ENCODE measurements at places on chromosomes 4 and X.

- no peak for DNase-seq
Observed at GRCh38 chr4:152106781-152107321, 346.0 kb upstream of the GATB start.

DNA sequence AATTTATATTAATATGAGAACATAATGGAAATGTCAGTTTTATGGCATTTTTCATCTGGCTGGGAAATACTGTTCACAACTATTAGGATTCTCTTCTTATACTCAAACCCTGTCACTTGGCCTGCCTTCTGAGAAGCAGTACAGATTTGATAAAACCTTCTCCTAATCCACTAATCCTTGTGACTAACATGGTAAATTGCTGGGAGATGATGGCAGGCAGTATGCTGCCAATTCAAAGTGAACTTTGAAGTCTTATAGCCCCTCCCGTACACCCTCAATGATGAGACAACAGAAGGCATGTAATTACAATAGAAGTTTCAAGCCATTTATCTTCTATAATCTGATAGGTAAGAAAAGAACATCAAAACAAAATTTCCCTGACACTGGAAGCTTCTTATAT, 36.9 kb downstream of the PAQR3 start:
- DNase-seq: no peak

DNA sequence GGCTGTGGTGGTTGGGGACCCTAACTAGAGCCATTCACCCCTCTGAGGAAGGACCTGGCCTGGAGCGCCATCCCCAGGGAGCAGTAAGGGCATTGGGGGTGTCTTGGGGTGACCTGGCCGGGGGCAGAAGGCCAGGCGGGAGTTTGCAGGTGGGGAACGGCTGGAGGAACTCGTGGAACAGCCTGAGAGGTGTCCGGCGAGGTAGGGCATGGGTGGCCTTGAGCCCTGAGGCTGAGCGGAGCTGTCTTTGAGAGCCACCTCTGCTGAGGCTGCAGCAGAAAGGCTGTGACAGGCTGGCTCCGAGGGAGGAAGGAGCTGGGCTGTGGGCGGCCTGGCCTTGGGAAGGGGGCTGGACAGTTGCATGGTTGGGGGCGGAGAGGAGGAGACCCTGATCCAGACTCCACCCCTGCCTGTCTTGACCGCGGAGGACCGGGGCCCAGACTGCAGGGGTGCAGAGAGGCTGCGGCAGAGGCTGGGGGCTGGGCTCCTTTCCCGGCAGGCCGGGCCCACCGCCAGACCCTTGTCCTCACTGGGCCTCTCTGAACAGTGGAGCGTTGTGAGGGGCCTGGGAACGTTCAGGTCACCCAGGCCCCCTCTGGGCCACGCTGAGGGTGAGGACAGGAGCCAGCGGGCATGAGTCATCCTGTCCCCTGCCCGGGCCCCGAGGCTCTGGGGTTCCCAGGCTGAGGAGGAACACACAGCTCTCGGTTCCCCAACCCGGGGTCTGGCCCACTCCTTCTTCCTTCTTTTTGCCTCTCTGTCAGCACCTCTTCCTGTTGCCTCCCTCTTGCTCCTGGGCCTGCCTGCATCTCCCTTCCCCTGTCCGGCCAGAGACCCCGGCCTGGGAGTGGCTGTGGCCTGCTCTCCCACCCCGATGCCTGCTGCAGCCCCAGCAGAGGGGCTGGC, 8.1 kb downstream of the SH3BP2 start:
- peak; percentile 44 for DNase-seq

- no peak for DNase-seq
Observed at GRCh38 chr4:53376900-53377299, 541 bp upstream of the FIP1L1 start.

GRCh38 chrX:152637649-152638442, at the start of gene GABRQ:
GABRQ (plus strand) TSS chrX:152637895; CDS start chrX:152638203, 308 bp downstream.
- no peak for DNase-seq

DNA sequence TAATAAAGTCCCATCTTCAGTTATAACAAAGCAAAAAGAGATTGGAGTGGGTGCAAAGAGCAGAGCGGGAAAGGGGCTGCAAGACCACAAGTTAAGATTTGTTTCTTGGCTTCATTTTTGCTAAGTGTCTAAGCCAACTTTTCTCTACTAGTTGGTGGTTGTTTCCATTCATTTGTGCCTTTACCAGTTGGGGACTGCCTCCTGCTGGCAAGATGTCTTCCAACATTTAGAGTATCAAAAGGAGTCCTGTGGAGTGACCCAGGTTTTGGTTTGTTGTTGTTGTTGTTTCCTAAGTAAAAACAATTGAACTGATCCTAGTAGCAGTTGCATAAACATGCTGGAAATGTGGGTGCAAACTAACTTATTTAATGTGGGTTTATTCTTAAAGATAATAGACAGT, 121.1 kb downstream of the SPATA18 start:
- DNase-seq: no peak

GRCh38 chrX:12936947-12937346, 30.5 kb downstream of the TLR8 start:
- no peak for DNase-seq

- no peak for DNase-seq
Observed at GRCh38 chr4:180913750-180914149, 1329.5 kb upstream of the TENM3 start.

GRCh38 chr4:93780080-93780479, 48.5 kb upstream of the ATOH1 start:
- DNase-seq: no peak

GRCh38 chr4:34723605-34724004, 1520.7 kb downstream of the ARAP2 start:
- no peak for DNase-seq

DNA sequence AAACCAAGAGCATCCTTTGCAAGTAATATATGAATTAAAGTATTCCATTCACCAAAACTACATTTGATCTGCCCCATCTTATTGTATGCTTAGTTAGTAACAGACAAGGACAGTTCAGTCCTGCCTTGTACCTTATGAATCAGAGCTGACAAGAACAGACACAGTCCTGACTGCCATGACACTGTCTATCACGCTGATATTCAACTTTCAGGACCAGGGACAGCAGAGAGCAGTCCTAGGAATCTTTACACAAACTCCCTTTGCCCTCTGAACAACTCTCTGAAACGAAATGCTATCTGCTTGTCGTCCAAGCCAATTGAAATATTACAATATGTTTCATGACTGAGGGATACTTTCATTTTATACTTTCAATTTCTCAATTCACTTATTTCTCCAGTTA, 268.6 kb upstream of the VCX start:
- DNase-seq: no peak

- DNase-seq: no peak
Observed at GRCh38 chr4:132056496-132056895, 1092.6 kb upstream of the PCDH10 start.

DNA sequence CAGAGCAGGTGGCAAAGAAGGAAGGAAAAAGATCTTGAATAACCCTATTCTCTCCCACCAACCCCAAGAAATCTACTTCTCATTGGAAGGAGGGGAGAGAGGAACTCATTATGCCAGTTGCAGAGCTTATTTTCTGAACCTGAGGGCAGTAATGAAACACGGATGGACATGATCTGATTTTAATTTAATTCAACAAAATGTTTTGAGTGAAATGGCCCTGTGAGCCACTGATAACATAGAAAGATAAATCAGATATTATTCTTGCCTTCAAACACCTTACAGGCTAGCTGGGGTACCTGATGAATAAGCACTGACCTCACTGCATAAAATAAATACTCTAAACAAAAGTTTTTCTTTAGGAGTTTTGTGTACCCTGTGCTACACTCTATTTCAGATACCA, 30.3 kb downstream of the DAPP1 start:
- DNase-seq: no peak

- no peak for DNase-seq
Observed at GRCh38 chrX:9566150-9566621, 101.3 kb downstream of the TBL1X start.

DNA sequence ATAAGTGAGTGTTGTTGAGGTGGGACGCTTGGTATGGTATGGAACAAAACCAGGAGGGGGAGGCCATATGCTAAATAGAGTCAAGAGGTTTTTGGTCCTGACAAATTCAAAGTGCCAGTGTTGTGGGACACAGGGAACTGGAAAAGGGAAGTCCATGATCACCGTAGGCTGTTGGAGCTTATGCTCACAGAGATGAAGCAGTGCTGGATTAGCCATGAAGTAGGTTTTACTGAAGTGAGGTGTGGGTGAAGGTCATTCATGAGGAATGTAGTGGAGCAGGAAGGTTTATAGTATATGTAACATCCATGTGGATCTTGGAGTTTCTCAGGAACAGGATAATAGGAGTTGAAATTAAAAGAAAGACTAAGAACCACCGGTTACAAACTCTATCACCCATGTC, 256.1 kb upstream of the PITX2 start:
- no peak for DNase-seq

Measured in nucleus accumbens (tissue), 56 donors.